ENCODE measurements at places on chromosomes 3 and 15.

DNA sequence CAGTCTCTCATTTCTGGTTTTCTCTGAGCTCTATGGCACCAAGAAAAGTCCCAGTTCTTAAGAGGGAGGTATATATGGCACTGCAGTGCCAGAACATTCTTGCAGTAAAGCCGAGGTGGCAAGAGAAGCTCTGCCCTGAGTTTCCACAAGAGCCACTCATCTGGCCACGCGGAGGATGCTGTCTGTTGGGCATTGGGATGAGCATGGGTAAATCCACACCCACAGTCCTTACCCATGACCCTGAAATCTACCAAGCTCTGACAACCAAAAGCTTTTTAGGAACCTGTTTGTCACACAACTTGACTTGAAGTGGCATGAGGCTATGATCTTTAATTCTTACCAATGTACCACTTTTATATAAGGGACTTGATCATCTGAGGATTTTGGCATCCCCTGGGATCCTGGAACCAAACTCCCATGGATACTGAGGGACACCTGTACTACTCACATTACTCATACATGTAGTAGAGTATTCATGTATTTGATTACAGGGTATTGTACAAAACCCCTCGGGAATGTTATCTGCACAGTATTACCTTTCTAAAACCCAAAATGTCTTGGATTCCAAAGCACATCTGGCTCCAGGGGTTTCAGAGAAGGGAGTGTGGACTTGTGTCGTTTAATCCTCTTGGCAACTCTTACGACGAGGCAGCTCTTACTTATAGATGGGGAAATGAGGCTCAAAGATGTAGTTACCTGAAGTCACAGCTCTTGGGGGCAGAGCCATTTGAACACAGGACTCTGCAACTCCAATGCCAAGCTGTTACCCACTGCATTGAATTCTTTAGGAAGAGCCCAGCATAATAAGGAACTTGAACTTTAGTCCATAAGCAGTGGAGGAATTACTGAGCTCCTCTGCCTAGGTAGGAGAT is 8.8 kb downstream of the RPL32 start:
- DNase-seq, result no peak

DNA sequence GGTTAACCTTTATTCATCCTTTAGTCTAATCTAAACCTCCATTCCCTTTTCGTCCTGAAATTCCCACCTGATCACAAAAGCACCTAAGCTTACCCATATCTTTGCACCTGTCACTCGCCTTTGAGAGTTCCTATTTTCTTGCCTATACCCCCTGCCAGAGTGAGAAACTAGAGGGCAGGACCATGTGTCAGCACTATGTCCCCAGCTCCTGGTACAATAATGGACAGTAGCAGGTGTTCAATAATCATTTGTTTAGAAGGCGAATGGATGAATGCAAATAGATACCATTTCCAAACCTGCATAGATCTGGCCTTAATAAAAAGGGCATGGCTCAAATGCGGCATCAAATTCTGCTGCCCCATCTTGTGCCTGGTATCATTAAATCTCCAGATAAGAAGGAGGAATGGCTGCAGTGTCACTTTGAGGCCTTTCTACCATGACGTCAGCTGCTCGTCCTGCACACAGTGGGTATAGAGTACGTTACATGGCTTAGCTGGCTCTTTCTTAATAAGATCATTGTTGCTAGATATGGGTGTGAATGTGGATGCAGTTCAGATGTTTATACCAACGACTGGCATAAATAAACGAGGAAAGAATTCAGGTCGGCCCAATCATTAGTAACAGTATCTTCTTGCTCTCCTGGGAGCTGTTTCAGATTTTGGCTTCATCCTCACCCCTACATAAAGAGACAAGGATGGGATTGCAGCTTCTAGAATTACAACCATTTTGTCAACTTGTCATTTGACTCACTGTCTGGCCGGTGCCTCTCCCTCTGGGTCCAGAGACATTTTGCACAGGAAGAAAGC is 148.7 kb downstream of the RORA start:
- DNase-seq, result no peak

- no peak for DNase-seq
These were observed 345.0 kb upstream of the NR2E3 start for GRCh38 chr15:71465131-71465955.

DNA sequence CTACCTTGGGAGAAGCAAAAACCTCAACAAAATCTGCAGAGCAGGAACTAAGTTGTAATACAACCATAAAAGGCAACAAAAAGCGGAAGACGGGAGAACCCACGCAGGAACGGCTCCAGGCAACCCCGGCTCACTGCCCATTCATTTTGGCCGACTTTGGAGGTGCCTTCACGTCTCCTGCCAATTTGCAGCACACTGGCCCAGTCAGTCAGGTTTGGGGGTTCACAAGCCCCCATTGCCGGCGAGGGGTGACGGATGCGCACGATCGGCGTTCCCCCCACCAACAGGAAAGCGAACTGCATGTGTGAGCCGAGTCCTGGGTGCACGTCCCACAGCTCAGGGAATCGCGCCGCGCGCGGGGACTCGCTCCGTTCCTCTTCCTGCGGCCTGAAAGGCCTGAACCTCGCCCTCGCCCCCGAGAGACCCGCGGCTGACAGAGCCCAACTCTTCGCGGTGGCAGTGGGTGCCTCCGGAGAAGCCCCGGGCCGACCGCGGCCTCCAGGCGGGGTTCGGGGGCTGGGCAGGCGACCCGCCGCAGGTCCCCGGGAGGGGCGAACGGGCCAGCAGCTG is 463 bp downstream of the TERC start:
- peak; percentile 44 for DNase-seq

- no peak for DNase-seq
These were observed 46.0 kb downstream of the GALK2 start for GRCh38 chr15:49215768-49216739.

DNA sequence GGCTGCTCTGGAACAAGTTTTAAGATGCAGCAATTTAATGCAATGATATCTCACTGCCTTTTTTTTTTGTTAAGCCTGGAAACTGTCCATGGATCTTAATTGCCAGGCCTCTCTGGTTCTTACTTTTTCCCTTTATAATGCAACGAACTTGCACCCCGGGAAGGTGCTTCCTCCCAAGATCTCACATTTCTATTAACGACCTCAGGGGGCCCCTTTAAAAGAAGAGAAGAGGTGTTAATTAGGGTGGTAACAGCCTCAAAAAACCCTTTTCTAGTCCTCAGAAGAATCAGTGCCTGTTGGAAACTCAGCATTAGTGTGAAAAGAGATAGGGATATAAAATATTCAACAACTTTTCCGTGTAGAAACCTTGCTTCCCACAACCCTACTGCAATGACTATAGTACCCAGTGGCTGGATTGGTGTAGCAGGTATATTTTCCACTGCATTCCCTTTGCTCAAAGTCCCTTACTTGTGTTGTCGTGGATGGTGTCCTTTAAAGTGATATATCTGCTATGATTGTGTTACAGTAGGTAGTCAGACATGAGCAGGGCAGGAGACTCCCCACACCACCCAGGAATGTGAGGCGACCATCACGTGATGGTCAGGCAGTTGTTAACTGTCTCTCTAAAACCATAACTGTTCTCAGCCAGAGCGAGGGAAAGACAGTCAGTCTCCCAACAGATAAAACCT is 121.8 kb downstream of the CTNNB1 start:
- DNase-seq, result no peak

GRCh38 chr15:93070551-93071296 is 18.3 kb downstream of the RGMA start:
- DNase-seq, result no peak

Measured in stimulated activated CD8-positive, alpha-beta memory T cell treated with anti-CD3 and anti-CD28 coated beads, Interleukin-15, amount 100 ng/mL, for 4 hours (primary cell).